ENCODE measurements at places on chromosomes 16 and 17.

- no peak for DNase-seq
Measured at GRCh38 chr16:55443434-55444346, 35.3 kb upstream of the MMP2 start.

DNA sequence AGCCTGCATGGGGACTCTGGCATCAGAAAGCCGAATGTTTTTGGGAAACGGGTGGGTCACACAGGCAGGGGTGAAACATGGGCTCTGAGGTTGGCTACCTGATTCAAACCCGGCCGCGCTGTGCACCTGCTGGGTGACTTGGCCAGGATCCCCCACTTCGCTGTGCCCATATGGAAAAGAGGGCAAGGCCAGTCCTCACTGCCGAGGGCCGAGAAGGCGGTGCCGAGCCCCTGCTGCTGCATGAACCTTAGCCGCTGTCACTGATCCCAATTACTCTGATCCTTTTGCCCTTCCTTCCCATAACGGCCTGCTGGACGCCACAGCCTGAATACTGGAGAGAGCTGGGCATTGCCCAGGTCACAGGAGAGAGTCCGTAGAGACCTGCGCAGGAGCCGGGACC is 17.7 kb downstream of the KDM8 start:
- no peak for DNase-seq

DNA sequence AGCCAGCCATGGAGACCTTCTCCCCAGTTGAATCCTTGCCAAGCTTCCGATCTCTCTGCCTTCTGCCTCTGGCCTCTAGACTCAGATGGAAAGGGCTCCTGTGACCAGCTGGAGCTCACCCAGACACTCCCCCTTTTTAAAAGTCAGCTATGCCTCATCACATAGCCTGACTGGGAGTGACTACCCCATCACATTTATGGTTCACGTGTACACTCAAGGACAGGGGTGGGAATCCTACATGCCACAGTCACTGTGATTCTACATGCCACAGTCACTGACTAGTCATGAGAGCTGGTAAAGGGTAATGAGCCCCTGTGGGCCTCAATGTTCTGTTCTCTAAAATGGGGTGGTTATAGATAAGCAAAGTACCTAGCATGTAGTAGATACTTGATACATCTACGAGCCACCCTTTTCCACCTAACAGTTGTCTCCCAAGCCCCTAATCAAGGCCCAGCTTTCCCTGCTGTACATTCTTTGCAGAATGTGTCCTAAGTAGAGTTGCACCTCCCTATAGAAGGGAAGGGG is 85.1 kb downstream of the RGS9 start:
- DNase-seq = no peak

DNA sequence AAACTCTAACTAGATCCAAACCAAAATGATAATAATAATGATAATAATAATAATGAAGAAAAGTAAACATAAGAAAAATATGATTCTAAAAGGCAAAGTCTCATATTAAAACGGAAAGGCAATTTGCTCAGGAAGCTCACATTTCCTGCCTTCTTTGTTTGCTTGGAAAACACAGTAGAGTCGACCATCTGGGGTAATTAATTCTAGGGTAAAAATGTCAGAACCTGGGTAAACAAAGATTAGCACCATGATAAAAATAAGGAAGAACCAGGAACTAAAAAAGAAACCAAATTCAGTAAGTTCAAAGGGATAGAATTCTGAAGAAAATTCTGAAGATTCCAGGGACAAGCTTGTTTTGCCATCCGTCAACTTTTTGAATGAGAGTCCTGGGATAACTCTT is 16.2 kb downstream of the KRABD2 start:
- DNase-seq = no peak

GRCh38 chr17:77142689-77143088 is 1.9 kb downstream of the SEC14L1 start:
- no peak for DNase-seq

DNA sequence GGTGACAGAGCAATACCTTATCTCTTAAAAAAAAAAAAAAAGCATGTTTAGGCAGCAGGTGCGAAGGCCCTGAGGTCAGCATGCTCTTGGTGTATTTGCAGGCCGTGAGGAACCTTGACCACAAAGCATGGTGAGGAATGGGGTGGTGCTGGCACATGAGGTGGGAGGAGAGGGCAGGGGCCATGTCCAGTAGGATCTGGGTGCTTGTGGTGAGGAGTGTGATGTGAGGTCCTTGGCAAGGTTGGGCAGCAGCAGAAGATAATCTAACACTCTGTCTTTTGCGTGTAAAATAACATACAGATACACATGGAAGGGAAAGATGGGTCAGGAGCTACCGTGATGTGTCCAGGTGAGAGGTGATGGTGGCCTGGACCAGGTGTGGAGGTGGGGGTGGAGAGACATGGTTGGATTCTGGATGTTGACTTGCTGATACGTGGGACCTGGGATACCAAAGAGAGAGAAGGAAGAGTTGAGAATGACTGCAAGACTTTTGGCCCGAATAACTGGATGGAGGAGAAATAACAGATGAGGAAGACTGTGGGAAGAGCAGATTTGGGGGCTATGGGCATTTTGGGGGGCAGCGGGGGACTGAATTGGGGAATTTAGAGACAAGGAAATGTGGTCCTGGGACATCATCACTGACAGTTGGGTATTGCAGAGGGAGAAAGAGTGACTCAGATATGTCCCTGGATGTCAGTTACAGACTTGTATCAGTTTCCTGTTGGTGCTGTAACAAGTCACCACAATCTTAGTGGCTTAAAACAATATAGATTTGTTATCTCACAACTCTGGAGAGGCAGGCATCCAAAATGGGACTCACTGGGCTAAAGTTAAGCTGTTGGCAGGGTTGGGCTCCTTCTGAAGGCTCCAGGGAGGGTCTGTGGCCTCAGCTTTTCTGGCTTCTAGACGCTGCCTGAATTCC is 274.9 kb downstream of the HAPSTR1 start:
- DNase-seq = no peak

DNA sequence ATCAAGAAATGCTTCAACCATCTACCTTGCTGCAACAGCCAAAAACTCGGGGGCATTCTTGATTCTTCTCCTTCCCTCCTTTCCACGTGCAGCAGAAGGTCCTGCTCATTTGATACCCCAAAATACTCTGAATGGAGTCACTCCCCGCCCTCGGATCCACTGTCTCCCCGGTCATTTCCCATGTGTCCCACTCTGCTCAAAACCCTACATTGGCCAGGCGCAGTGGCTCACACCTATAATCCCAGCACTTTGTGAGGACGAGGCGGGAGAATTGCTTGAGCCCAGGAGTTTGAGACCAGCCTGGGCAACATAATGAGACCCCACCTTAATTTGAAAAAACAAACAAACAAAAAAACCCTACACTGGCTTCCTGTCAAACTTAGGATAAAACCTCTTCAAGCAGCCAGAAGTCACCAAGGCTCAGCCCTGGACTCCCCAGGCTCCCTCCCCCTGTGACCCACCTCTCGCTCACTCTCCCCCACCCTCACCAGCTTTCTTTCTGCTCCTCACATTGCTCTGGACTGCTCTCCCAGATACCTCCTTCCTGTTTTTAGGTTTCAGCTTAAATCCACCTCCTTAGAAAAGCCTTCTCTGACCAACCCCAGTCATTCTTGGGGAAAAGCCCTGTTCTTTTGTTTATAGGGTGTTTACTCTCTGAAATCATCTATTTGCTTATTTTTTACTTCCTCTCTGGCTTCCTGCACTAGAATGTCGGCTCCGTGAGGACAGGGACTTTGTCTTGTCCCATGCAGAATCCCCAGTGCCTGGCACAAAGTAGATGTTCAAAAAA is 2.8 kb downstream of the SLC13A2 start:
- DNase-seq = no peak

- peak; percentile 5 for DNase-seq
Measured at GRCh38 chr17:30344283-30345088, 10.6 kb upstream of the TMIGD1 start.

- DNase-seq = no peak
Measured at GRCh38 chr17:47852113-47852949, 1.4 kb upstream of the SP6 start.

GRCh38 chr17:1030684-1031532 is 34.0 kb downstream of the TIMM22 start:
- DNase-seq = no peak

DNA sequence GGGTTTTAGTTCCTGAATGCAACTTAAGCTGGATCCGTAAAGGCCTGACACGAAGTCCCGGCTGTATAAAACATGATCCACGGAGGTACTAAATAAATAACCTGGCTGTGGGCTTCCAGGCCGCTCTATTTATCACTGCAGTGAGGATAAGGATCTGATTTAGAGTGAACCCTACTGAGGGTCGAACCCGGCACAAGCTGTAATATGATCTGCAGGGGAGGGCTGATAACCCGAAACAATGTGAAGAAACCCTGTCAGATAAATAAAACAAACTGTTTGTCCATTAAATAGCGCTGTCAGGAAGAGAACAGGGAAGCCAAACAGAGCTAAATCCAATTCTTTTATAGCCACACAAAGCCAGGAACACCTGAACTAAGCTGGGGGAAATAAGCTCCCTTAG is 375.6 kb upstream of the SALL1 start:
- DNase-seq = no peak

- no peak for DNase-seq
Measured at GRCh38 chr17:1942666-1943435, 82.3 kb downstream of the RTN4RL1 start.

GRCh38 chr17:5370411-5370810 is 49.1 kb downstream of the NUP88 start:
- no peak for DNase-seq

DNA sequence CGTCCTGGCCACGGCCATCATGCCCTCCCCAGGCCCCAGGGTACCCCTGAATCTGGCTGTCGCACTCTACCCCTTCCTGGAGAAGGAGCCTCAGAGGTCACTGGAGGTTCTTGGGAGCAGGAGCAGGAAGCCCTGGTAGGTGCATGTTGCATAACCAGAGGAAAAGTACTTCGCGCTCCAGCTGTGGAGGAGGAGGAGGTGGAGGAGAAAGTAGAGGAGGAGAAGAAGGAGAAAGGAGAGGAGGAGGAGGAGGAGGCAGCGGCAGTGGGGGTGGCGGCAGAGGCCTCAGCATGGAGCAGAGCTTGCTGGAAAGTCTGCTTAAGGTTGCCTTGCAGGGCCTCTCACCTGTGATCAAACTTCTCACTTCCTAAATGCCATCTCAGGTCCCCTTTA is 61.8 kb downstream of the BAIAP2 start:
- no peak for DNase-seq

- no peak for DNase-seq
Measured at GRCh38 chr17:82247856-82248671, 19.2 kb downstream of the SLC16A3 start.

- DNase-seq = no peak
Measured at GRCh38 chr17:2004435-2004952, 20.6 kb downstream of the RTN4RL1 start.

GRCh38 chr17:41098042-41098441 is at the start of gene KRTAP4-8:
Gene KRTAP4-8, minus strand, starts transcription at chr17:41098142. Its CDS starts 58 bp downstream, at chr17:41098084.
- DNase-seq = no peak

DNA sequence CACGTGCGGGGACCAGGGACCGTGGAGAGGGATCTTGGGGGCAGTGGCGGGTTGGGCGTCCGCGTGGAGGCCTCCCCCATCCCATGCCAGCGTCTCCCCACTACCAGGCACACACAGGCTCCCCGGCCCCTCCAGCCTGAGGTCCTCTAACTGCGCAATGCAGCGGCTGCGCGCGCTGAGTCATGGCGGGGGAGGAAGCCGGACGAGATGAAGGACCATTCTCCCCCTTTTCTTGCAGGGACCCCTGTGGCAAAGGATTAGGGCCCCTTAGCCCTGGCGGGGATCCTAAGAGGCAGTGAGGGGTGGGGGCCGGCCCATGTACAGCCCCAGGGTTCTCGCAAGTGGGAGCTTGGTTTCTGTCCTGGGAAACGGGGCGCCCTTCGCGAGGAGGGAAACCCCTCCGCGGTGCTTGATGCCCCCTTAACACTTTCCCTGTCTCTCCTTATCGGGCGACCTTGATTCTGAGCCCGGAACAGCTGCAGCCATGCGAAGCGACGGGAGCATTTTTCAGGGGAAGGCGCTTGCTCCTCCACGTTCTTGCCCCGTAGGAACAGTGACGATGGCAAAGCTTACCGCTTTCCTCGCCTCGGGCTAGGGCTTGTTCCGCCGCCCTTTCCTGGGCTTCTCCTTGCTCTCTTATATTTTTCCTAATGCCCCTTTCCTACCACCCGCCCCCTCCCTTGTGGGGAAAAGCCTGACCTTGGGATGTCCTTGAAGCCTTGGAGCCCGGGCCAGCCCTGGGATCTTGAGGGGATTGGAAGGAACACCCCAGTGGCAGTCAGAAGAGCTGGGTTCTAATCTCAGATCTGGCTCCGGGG is 592 bp downstream of the ALDOA start:
- DNase-seq = no peak

DNA sequence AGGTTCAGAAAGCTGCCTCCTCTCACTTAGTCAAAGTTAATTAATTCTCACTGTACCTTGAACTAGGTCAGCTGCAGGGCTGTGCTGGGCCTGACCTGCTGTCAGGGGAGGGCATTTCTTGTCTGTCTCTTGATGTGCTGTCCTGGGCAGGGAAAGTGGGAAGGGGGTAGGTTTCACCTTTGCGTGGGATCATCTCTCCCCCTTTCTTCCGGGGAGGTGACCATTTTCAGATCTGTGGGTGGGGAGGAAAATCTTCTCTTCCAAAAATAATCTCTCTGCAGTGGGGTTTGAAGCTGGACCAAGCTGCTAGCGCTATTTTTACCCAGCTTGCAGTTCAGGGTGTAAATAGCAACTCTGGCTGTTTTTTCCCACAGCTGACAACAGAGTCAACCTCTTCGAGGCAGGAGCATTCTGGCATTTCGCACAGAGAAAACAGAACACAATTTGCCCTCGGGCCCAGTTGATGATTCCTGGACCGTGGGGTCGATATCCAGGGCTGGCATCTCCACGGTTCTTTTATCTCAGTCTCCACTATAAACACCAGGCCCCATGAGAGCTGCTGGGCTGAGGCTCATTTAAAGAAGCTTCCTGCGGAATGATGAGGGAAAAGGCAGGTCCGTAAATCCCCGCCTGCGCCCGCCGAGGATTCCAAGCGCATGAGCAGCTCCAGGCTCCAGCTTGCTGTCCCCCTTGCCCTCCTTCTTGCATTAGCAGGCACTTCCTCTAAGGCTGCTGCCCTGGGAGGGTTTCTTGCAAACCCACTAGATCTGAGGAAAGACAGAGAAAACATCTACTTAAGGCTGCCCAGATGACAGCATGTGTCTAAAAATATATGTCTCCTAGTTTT is 93.9 kb downstream of the YPEL2 start:
- DNase-seq = no peak

DNA sequence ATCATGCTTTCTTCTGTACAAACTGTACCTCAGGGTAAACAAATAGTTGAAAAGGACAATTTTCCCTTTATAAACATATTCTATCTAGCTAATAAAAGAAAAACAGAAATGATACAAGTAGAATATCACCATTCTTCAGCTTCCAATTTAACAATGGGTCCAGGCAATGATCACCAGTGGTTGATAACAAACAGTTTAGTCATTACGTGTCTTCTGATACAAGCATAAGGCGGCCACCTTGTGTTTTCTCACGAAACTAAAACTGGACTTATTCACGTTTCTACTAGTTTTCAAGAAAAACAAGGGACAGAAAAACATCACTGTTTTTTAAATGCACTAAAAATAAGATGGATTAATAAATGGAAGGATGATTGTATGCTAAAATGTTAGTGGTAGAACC is 58.3 kb downstream of the STH start:
- no peak for DNase-seq

Measured in astrocyte of the cerebellum (primary cell).